ENCODE measurements at places on chromosomes 6 and 20. TPM values are rescaled to one million over a fixed set of nuclear protein-coding genes. Genes with fewer than 3 reads are reported as not detected.

The CSNK2A1 gene
- total RNA-seq, result 127 TPM

The PCSK2 gene
- total RNA-seq, result not detected

The PDE7B gene
- total RNA-seq, result 14.0 TPM

The NPBWR2 gene
- not detected for total RNA-seq

The MPIG6B gene
- total RNA-seq, result not detected

The GFOD1 gene
- total RNA-seq, result 5.4 TPM

The SLC35F1 gene
- total RNA-seq, result not detected

The BMP6 gene
- not detected for total RNA-seq

The C20orf173 gene
- not detected for total RNA-seq

The CFAP206 gene
- total RNA-seq, result 0.07 TPM

The APCDD1L gene
- not detected for total RNA-seq

The KIF25 gene
- total RNA-seq, result not detected

The C6orf136 gene
- total RNA-seq, result 20.1 TPM

The FAM162B gene
- not detected for total RNA-seq

The FAM110A gene
- total RNA-seq, result 19.4 TPM

The PPIL6 gene
- total RNA-seq, result not detected

The BTN1A1 gene
- total RNA-seq, result not detected

The PNPLA1 gene
- total RNA-seq, result not detected

The ORC3 gene
- total RNA-seq, result 27.4 TPM

The FAM209A gene
- 1.5 TPM for total RNA-seq

The STX11 gene
- total RNA-seq, result 14.5 TPM

The CLPSL1 gene
- total RNA-seq, result not detected

The JPH2 gene
- total RNA-seq, result not detected

The PRSS35 gene
- not detected for total RNA-seq

The HLA-DQA1 gene
- 21.5 TPM for total RNA-seq

The TBXT gene
- not detected for total RNA-seq

The TRIM15 gene
- total RNA-seq, result 0.25 TPM

The HDGFL1 gene
- not detected for total RNA-seq

The FAM184A gene
- 3.8 TPM for total RNA-seq

The RAD21L1 gene
- not detected for total RNA-seq

The COL21A1 gene
- total RNA-seq, result not detected

The TRIM31 gene
- not detected for total RNA-seq

The CST7 gene
- 78.4 TPM for total RNA-seq

The TSBP1 gene
- total RNA-seq, result not detected

The CD40 gene
- total RNA-seq, result 0.43 TPM

The CYB5R4 gene
- 31.2 TPM for total RNA-seq

The TP53TG5 gene
- total RNA-seq, result 0.09 TPM

The DPPA5 gene
- total RNA-seq, result not detected

The CTAGE9 gene
- total RNA-seq, result not detected

The EDN1 gene
- not detected for total RNA-seq

The SLC24A3 gene
- total RNA-seq, result not detected

The TDRD6 gene
- total RNA-seq, result not detected

The CDH26 gene
- 0.43 TPM for total RNA-seq

The C20orf144 gene
- total RNA-seq, result 0.25 TPM

The FOXC1 gene
- not detected for total RNA-seq

The LST1 gene
- total RNA-seq, result 33.1 TPM

The HFE gene
- 0.91 TPM for total RNA-seq

The LIN28B gene
- total RNA-seq, result not detected

The LAMA2 gene
- 1.4 TPM for total RNA-seq

The ATP9A gene
- 0.59 TPM for total RNA-seq

The DACT2 gene
- total RNA-seq, result 0.09 TPM

The GINM1 gene
- 15.1 TPM for total RNA-seq

The VIP gene
- total RNA-seq, result not detected

The ARFRP1 gene
- total RNA-seq, result 66.8 TPM

The SDCBP2 gene
- 2.2 TPM for total RNA-seq

The GPR63 gene
- total RNA-seq, result 3.9 TPM

The LY86 gene
- total RNA-seq, result 4.6 TPM

The AMD1 gene
- 104 TPM for total RNA-seq

The PACRG gene
- total RNA-seq, result not detected

Data from T-helper 2 cell treated with Interferon-gamma antibody and Interleukin-4, amounts not matched to agents 100 ng/mL and 5 ng/mL, for 36 hours (primary cell).